BE2C (cell line): ENCODE measurements at places on chromosomes 12 and 14.

- DNase-seq: no peak
Observed at GRCh38 chr12:49104822-49105221, 5.8 kb downstream of the LMBR1L start.

GRCh38 chr12:125013816-125014442 lies 20.5 kb downstream of the BRI3BP start:
- no peak for DNase-seq

GRCh38 chr12:69240631-69240995 lies 1.2 kb downstream of the CPSF6 start:
- DNase-seq: no peak

DNA sequence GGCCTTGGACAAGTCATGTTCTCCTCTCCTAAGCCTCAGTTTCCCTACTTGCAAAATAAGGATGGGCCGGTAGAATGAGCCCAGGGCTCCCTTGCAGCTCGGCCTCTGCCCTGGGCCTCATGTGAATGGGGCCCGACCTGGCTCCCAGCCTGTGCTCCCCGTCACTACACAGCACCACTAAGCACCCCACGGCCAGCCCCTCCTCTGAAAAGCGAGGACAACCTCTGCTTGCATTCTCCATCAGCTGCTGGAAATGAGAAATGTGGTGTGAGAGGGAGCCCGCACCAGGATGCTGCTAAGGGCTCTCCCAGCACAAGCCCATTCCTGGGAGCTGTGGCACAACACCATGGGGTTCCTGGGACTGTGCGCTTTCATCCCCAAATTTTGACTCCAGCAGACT lies 10.2 kb downstream of the SLC25A47 start:
- DNase-seq: no peak

DNA sequence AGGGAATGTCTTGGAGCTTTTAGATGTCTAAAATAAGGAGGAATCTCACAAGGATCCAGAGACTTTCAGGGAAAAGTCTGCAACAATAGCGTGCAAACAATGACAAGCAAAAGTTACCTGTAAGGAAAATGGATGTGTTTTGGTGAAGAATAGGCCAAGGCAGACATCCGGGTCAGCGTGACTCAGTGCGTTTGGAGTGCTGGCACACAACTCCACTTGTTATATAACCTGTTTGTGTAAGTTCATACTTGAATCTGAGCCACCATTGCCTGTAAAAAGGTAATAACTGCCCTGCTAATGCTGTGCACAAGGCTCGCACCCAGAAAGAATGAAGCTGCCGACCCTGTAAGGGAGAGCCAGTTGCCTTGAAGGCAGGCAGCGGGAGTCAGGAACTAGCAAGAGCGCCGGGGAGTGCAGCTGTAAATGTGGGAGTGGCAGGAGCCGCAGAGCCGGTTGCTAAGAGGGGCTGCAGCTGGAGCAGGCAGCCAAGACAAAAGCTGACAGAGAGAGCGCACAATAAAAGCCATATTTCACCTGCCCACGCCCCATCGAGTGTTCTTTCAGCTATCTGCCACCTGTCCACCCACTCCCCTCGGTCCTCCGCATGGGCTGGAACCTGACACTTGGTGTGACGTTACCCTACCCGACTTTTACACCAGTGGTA lies 638.5 kb upstream of the MIS18BP1 start:
- no peak for DNase-seq

- no peak for DNase-seq
Observed at GRCh38 chr14:59415836-59416602, 49.2 kb downstream of the GPR135 start.

- no peak for DNase-seq
Observed at GRCh38 chr12:75478116-75478794, 2.3 kb upstream of the GLIPR1 start.
